ENCODE measurements at places on chromosomes 2 and 18. TPM values are rescaled to one million over a fixed set of nuclear protein-coding genes. Genes with fewer than 3 reads are reported as not detected.

DNA sequence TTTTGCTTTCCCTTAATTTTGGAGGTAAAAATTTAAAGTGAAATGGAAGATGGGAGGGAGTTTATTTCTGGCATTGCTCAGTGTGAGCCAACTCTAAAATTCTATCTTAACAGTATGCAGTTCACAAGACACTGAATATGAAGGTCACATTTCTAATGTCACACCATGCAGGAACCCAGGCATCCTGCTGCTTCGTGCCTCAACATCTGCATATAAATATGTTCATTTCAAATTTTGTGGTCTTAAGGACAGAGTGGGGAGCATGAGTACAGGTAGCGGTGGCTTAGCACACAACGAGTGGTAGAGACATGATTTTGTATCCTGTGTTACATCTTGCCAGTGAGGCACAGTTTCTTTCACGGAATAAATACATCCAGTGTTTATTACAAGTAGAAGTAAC is 102.4 kb downstream of the ARL4C start:
- no peak for DNase-seq

- no peak for DNase-seq
Measured at GRCh38 chr2:118131771-118132170, 43.5 kb downstream of the INSIG2 start.

- no peak for DNase-seq
Measured at GRCh38 chr2:42246562-42246961, 77.4 kb downstream of the EML4 start.

DNA sequence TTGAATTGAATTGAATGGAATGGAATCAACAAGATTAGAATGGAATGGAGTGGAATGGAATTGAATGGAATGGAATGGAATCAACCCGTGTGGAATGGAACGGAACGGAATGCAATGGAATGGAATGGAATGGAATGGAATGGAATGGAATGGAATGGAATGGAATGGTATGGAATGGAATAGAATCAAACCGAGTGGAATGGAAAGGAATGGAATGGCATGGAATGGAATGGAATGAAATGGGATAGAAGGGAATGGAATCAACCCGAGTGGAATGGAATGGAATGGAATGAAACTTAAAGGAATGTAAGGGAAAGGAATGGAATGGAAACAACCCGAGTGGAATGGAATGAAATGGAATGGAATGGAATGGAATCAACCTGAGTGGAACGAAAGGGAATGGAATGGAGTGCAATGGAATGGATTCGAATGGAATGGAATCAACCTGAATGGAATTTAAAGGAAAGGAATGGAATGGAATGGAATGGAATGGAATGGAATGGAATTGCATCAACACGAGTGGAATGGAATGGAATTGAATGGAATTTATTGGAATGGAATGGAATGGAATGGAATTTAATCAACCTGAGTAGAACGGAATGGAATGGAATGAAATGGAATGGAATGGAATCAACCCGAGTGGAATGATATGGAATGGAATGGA is 1146.6 kb downstream of the RPIA start:
- DNase-seq = no peak

LMAN2L gene
- total RNA-seq = 7.0 TPM

GRCh38 chr2:212595036-212595654 is 56.5 kb upstream of the ERBB4 start:
- DNase-seq = no peak

GRCh38 chr2:115842306-115842705 is 1399.9 kb downstream of the DPP10 start:
- no peak for DNase-seq

CDK15 gene
- not detected for total RNA-seq

DNA sequence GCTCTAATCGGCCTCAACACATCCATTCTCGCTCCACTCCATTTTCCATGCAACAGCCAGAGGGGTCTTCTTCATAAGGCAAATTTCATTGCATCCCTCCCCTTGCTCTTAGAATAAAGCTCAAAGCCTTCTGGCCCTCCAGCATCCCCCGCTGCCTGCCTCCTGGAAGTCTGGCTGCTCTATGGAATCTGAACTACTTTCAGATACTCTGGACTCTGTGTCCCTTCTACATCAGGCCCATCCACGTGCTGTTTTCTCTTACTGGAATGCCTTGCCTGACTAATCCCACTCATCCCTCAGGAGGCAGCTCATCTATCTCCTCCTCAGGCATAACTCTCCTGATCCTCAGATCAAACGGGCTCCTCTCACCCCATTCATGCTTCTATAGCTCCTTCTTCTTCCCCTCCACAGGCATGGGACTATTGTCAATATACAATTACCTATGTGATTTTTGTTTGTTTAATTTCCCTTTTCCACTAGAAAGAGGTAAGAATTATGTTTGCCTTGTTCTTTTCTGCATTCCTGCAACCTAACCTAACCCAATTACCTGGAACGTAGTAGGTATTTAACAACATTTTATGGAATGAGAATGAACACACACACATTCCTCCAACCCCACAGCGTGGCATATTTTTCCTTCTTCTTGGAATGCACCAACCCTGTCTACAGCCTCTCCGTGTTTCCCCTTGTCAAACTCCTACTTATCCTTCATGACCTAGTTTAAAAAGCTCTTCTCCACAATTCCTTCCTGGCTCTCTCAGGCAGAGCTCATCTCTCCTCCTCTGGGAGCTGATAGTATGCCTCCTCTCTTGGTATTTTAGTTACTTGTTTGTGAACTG is 49.5 kb downstream of the LBH start:
- no peak for DNase-seq

CD28 gene
- total RNA-seq = 124 TPM

GRCh38 chr2:215635788-215636139 is 199.9 kb upstream of the FN1 start:
- no peak for DNase-seq

DNA sequence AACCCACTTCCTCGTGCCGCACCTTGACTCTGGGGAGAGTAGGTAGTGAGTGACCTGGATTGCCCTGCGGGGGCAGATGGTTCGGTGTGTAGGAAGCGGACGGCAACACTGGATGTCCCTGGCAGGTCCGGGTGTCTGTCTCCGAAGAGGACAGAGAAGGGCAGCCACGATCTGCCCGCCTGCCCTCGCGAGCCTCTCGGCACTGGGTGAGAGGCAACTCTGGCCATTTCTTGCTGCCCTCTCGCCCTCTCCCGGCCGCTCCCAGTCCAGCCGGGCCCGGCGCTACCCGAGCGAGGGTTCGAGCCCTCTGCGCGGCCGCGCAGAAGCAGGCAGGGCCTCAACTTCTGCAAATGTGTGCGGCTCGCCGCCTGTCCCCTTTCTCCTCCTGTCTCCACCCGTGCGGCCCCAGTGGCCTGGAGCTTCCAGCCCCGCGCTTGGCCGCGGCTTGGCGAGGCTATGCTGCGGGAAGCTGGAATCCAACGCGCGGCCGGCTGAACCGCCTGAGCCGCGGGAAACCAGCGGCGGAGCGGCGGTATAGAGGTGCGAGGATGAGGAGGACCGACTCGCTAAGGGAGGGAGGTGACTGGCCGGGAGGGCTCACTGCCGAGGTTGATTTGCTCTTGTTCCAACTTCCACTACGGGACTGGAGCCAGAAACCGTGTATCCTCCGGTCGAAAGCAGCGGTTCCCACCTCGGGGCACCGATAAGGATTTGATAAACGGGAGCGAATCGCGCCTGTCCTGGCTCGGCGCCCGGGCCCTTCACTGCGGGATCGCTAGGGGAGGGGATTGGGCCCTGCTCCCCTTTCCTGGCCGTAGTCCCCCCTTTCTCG is 1.5 kb downstream of the EPAS1 start:
- DNase-seq = peak; percentile 16

DNA sequence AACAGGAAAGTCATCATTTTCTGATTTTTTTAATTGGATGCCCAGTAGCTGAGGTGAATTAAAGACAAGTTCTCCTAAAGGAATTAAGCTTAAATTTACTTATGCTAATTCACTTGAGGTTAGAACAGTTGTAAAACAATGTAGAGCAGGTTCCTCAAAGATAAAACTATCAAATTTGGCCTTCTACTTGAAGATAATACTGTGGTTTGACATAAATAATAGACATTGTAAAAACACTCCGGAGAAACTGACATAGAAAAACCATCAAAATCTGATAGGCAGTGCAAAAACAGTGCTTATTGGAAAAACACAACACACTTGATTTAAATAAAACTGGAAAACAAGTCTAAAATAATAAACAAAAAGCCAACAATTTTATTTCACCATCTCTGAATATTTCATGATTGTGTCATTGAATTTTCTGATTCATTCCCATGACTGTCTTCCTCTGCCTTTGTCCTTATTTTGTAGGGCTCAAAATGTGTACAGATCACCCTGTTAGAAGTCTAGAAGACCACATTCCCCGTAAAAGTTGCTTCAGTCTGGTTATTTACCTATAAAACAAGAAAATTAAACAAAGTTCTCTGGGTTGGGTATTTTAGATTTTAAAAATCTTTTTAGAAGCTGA is 28.3 kb upstream of the SLC40A1 start:
- no peak for DNase-seq

AOX1 gene
- total RNA-seq = 0.71 TPM

GRCh38 chr2:233124421-233125080 is 64.4 kb downstream of the INPP5D start:
- DNase-seq = no peak

DNA sequence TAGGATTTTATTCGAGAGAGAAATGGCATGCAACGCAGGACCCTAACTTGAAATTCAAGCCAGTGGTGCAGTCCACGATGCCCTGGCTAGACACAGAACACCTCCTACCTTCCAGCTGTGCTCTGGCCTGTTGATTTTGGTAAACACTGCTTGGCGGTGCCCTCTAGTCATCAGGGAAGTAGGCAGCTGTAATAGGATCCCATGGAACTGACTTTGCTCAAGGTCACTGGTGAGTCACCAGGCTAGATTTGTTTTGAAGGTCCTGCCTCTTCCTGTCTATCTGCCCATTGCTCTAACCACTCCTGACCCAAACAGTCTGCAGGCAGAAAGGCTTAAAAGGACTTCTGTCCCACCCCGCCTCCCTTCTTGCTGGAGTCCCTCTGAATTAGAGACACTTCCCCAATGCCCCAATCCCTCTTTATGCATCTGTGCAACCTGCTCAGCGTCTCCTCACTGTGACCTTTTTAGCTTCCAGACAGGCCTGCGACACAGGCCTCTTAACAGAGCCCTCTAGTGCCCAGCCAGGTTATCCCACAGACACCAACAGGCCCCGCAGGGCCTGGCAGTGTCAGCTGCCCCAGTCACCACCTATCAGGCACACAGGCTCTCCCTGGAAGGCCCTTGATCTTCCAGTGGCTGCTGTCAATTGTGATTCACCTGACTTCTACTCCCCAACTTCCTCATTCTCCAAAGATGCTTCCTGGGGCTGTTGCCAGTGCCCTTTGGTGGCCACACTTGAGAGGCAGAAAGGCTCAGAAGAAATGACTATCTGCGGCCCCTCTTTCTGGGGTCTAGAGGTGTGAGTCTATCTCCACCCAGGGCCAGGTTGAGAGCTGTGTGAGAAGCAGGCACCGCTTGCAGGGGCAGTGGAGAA is 5.2 kb downstream of the TMEM127 start:
- peak; percentile 11 for DNase-seq

DNA sequence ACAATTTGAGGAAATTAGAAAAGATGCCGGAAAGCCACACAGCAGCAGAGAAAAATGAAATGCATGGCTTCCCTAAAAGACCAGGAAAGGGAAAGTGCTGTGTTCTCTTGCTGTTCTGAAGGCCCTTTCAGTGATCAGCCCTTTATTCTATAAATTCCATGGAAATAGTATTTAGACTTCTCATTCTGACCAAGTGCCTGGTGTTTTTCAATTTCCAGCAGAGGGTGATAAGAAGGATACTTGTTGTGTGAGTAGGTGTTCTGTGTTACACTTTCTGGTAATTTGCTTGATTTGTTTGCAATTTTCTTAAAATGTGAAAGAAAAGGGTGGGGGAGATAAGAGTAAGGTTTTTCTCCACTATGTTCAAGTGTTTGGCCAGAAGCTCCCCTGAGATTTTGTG is 504.5 kb downstream of the IRS1 start:
- DNase-seq = no peak

- DNase-seq = no peak
Measured at GRCh38 chr2:120736624-120737339, 1.1 kb downstream of the GLI2 start.

DNA sequence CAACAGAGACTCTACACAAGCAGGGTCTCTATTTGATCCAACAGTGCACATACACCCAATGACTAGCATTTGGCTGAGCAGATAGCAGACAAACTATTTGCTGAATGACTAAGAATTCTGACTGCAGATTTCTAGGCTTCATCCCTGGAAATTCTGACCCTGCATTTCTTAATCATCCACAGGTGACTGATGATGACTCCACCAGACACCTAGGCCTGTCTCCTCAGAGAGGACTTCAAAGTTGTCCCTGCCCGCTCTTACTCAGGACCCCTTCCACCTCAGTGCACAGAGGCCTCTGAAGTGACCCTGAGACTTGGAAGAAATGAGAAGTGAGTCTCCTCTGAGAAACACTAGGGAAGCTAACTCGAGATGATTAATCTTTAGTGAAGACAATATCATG is 51.3 kb downstream of the SEPTIN10 start:
- no peak for DNase-seq

GRCh38 chr18:3211236-3211992 is 8.4 kb downstream of the MYOM1 start:
- no peak for DNase-seq

GRCh38 chr2:191756761-191757160 is 78.8 kb downstream of the NABP1 start:
- no peak for DNase-seq

IL1RN gene
- total RNA-seq = 1.8 TPM

CACNB4 gene
- 0.15 TPM for total RNA-seq
